ENCODE measurements at places on chromosomes 5 and 9.

DNA sequence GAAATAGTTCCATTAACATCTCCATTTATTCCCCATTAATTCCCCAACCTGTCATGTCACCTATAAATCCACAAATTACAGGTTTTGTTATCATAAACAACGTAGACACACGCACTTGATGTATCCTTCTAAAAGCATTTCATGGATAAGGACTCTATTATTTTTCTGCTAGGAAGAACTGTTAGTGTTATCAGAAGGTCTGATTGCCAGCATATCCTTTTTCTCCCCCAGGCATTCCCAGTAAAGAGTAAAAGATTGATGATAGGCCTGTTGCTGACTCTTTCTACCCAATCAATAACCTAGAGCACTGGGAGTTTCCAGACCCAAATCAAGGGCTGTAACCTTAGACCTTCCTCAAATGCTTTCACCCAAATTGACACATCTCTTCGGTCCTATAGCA, 60.8 kb downstream of the RFK start:
- DNase-seq, result no peak

DNA sequence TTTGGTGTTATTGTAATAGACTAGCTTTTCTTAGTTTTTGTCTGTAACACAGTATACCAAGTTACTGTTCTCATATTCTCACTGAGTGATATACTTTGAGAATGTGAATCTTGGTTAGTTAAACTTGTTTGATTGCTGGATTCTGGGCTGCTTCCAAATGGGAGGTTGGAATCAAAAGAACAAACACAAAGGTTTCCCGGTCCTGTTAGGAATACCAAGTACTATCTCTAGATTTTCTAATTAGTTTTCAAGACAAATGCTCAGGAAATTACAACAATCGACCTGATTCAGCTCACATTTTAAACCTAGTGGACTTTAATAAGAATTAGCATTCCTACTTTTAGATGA, 244.3 kb downstream of the CSNK1G3 start:
- DNase-seq, result no peak

- no peak for DNase-seq
Measured at GRCh38 chr5:109496112-109496511, 86.3 kb upstream of the PJA2 start.

DNA sequence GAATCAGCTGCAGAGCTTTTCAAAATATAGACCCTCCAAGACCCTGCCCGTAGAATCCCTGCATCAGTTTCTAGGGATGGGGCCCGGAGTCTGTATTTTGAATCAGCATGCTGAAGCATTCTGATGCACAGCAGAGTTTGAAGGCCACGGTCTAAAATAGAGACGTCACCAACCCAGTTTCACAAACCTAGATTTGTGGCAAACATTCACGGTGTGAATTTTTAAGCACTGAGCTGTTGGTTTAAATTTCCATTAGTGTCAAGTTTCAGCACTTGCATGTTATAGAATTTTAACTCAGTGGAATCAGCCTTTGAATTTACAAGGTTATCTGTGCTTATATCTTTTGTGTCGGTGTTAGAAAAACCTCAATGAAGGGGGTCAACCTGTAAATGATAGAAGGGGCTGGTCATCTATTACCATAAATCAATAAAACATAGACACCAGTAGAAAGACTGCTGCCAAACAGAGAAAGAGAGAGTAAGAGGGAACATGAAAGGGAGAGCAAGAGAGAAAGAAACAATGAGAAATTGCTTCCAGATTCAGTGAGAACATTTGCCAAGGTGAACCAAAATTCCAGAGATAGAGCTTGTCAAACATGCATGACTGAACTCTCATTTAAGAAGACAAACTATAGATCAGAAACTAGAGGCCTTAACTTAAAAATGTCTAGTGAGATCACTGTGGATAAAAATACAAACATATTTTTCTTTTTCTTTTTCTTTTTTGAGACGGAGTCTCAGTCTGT, 414.9 kb downstream of the ZSWIM6 start:
- no peak for DNase-seq

GRCh38 chr5:1642621-1643061, 118.9 kb upstream of the LPCAT1 start:
- DNase-seq, result no peak

DNA sequence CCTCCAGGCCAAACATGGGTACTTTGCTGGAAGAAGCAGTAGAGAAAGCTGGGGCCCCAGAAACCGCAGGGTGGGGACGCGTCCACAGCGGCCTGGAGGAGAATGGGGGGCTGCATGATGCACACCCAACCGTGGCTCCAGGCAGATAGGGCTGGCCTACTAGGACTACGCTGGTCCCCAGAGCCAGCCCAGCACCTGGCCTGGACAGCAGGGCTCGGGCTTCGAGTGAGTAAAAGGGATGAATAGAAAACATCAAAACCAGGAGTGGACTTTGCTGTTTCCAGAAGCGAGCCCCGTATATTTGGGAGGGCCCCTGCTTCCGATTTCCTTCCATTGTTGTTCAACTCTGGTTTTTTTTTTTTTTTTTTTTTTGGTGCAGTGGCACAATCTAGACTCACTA, 30.7 kb downstream of the DBH start:
- no peak for DNase-seq

- no peak for DNase-seq
Measured at GRCh38 chr5:39254671-39255070, 35.3 kb upstream of the FYB1 start.

DNA sequence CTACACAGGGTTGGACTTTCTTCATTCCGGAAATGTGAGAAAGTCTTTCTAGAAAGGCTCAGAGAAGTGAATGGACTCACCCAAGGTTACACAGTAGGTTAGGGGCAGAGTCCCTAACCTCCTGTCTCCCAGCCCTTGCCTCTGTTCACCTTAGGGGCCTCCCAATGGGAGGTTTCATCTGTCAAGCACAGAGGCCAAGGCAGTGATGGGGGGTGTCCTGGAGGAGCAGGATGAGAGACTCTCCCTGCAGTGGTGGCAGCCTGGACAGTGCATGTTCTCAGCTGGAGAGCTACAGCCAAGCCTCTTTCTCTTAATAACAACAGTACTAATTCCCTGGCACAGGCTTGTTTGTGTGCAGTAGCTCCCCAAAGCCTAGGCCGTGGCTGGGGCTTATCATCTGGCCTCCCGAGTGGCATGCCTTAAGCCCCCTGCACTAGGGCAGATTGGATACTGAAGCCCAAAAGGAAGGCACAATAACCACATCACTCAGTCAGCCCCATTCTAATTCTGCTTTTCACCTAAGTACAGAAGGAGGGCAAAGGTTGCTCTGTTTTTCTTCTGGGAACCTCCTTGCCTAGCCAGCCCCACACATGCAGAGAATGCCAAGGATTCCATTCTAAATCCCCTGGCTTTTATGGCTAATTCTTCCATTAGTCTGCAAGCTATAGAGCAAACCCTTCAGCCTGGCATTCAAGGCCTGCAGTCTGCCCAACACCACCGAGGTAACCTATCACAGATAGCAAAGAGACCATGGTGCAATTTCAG, 50.2 kb upstream of the XPA start:
- no peak for DNase-seq

- DNase-seq, result no peak
Measured at GRCh38 chr5:433836-434235, 9.1 kb upstream of the EXOC3 start.

DNA sequence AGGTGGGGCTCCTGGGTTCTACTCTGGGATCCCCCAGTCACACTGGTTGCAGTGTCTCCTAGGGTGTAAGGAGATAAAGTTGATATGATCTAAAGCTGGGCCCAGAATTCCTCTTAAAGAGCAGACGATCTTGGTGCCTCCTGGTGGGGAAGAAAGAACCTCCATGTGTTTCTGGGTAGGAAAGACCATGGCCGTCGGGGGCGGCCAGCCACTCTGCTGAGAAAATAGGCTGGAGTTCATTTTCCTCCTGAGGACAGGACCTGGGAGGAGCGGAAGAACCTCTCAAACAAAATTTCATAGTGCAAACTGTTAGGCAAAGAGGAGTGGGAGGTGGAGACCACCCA, 163.8 kb upstream of the TBC1D2 start:
- DNase-seq, result no peak

DNA sequence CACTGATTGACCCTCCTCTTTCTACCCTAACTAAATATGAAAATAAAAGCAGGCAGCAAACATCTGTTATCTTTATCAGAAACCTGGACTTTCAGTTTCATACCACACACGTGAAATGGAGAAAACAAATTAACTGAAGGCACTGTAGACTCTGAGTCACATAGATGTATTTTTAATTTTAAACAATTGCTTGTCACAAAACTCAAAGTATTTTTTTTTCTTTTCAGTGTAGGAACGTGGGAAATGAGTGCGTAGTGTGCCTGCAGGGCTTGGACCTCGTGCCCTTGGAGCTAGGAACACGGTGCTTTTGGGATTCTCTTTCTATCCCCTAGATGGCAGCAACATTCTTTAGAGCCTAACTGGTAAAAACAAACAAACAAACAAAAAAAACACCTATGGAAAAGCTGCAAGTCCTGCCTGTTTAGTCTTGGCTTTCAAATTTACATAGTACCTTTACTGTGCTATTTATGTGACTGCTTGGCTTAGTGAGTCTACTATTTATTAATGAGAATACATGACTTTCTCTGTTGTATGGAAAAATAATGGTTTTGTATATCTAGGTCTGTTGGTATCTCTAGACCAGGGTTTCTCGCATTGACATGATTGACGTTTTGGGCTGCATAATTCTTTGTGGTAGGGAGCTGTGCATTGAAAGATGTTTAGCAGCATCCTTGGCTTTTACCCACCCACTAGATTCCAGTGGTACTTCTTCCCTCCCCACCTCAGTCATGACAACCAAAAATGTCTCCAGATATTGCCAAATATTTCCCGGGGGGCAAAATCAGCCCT, 16.8 kb upstream of the ACTBL2 start:
- no peak for DNase-seq

- peak; percentile 32 for DNase-seq
Measured at GRCh38 chr5:65927503-65928321, 1.3 kb downstream of the ERBIN start.

DNA sequence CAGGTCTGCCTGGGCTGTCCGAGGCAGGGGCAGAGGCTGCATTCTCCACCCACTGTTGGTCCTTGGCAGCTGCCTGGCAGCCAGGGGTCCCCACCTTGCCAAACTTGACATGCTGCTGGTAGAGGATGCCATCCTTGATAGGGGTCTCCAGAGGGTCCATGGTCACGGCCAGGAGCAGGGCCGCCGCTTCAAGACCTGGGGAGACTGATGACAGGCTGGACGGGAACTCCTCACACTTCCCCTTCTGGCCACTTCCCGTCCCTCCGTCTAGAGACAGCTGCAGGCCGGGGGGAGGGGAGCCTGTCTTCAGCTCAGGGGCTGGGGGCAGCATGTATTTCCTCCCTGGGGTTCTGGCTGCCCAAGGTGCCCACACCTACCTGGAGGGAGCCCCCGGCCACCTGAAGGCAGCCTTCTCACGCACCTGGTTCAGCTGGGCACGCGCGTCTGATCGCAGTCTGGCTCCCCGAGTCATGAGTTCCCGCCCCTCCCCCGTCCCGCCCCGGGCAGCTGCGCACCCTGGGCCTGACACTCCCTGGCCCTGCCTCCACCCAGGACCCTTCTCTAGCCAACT, at the start of gene DOK3:
Gene DOK3 (minus strand): TSS at position 446 of the 571 bp plus-strand sequence. CDS start 286 bp downstream, at position 160.
- DNase-seq, result no peak

GRCh38 chr5:125277494-125278154, 531.2 kb upstream of the ZNF608 start:
- peak; percentile 57 for DNase-seq

- DNase-seq, result no peak
Measured at GRCh38 chr5:68231414-68232076, 16.0 kb downstream of the PIK3R1 start.

DNA sequence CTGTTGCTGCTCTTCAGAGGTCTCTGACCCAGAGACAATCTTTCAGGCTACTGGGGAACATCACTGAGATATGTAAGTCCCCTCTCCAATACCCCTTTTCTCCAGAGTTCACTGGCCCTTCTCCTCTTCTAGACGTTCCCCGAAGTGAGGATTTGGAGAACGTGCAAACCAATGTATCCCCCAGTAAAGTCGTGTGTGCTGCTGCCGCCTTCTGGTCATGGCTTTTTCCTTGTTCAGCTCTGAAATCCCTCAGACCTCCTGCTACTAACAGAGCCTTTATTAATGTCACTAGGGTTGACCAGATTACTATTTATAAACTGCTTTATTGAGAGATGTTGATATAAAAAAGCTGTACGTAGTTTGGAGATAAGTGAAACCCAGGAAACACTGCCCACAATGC, 1028.6 kb downstream of the CDH9 start:
- no peak for DNase-seq

DNA sequence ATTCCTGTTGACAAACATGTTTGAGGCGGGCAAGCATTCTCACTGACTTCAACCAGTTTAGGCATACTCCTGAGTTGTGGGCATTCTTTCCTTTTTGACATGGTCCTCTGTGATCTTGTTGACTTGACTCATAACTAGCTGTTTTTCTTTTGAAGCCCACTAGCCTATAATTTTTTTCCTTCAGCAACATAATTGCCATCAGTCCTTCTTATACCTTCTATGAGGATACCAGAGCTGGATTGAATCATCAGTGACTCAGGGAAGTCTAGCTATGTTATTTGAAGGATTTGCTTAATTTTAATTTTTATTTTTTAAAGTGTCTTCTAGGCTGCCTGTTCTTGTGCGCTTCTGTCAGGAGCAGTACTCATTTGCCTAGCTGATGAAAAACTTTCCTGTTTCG, 259.5 kb downstream of the NR3C1 start:
- no peak for DNase-seq

DNA sequence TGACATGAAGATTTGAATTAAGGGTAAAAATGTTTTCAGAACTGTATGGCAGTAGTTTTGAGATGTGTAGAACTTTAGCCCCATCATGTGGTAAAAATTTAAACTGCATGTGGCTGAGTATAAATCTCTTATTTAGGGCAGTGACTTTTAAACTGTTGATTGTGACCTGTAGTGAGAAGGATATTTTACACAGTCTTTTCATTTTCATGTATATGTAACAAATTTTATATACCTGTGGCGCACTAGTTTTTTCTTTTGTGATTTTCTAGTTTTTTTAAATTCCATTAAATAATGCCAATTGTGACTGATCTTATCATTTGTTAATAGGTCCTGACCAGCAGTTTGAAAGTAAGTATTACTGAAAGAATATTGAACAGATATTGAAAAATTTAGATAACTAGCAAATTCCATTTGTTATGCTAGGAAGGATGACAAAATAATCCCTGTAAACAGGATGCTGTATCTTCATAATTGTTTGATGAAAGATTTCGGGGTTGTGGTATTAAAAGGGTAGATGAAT, 47.2 kb downstream of the GPBP1 start:
- peak; percentile 14 for DNase-seq

DNA sequence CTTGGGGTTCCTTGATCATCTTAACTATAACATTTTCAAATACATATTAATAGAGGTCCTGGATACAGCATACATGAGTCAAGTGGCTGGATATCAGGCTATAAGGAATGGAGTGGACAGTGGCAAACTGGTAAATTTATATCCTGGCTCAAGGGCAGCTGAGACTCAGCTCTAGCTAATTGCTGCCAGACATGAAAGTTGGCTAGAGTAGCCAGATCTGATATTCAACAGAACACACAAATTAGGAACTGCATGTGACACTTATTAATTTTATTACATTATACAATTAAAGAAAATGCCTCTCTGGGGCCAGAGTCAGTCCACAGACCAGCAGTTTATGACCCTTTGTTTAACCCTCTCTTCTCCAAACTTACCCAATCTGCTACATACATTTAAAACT, 206.5 kb downstream of the KCTD16 start:
- no peak for DNase-seq

GRCh38 chr5:157449011-157449723, 10.8 kb upstream of the NIPAL4 start:
- DNase-seq, result no peak
